Stimulated activated naive CD8-positive, alpha-beta T cell treated with anti-CD3 and anti-CD28 coated beads, Interleukin-15, Interleukin-2, amounts not matched to agents 100 U/mL and 50 U/mL, for 24 hours (primary cell): ENCODE measurements at places on chromosomes 5 and 9.

DNA sequence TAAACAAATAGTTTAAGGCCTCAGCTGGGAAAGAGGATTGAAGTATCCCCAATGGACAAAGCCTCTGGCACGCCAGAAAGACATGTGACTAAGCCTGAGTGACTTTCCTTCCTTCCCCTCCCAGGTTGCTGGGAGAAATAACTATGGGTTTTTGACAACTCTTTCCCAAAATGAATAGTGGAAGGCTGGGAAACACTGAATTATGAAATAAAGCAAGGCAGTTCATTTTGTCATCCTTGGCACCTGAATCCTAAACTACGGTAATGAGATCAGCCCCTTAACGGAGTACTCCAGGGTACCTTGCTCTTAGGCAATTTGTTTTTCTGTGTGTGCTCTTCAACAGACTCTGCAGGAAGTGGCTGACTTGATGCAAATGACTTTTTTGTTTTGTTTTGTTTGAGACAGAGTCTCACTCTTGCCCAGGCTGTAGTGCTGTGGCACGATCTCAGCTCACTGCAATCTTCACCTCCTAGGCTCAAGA lies 75.2 kb downstream of the LMNB1 start:
- DNase-seq, result no peak

DNA sequence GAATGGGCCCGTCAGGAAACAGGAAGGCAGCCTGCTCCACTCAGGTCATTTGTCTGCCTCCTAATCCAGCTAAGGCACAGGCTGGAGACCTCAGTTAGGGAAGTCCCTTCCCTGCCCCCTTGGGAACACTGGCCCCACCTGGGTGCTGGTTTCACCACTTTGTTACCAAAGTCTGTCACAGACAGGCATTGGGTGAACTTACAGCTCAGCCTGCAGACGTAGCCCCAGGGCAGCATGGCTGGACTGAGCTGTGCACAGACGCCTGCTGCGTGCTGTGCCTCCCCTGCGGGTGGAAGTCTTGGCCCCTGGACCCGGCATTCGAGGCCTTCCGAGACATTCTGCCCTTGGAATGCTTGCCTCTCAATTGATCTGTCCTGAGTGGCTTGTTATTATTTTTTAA lies 48.9 kb downstream of the TENT4A start:
- no peak for DNase-seq

DNA sequence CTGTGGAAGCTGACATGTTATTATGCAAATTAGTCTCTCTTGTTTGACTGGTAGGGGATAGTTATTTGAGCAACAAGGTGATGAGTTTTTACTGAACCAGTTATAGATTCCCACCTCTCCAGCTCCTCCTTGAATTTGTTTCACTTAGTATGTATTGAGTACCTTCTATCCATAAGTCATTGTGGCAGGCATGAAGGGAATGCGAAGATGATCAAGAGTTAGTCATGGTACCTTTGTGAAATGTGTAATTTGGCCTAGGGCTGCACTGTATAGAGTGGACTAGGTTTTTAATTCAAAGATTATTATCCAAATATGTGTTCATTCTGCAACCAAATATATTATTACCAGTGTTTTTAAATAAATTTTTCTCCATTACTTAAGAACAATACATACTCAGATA lies 110.1 kb downstream of the HACD4 start:
- no peak for DNase-seq

DNA sequence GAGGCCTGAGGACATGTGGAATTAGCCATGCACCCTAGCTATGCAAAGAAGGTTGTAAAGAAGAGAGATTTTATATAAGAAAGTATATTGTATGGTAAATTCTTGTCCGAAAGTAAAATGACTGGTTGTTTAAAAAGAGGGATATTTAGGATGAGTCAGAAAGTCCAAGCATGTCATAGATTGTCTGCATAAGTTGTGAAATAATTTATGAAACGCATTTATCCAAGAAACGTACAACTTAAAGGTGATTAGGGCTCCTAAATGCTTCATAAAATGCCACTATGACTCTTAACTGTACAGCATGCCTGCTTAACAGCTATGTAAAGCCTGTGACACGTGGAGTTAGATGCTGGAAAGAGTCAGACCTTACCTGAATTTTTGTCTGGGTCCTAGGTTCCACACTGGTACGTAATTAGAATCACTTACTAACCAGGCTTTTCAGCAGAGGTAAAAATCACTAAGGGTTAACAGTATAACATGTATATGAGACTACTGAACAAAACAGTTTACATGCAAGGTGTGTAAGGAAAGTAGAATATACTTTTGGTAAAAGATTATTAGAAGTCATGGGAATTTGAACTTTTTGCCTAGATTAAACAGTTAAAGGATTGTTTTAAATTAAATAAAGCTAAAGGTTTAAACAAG lies 37.0 kb upstream of the ARL15 start:
- no peak for DNase-seq

DNA sequence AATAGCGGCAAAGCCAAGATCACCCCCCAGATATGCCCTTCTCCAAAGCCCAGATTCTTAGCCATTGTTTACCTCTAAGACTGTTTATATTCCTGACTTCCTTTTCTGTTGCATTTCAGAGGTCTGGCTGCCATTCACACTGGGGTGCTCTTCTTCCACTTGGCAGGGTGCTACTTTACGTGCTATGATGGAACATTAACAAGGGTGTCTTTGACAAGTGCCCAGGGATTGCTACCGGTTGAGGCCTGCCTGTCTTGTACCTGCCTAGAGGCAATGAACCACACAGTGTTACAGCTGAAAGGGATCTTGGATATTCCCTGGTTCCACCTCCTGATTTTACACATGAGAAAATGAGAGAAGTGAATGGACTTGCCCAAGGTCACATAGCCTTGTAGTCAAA lies 352.1 kb upstream of the KIF2A start:
- DNase-seq, result no peak

DNA sequence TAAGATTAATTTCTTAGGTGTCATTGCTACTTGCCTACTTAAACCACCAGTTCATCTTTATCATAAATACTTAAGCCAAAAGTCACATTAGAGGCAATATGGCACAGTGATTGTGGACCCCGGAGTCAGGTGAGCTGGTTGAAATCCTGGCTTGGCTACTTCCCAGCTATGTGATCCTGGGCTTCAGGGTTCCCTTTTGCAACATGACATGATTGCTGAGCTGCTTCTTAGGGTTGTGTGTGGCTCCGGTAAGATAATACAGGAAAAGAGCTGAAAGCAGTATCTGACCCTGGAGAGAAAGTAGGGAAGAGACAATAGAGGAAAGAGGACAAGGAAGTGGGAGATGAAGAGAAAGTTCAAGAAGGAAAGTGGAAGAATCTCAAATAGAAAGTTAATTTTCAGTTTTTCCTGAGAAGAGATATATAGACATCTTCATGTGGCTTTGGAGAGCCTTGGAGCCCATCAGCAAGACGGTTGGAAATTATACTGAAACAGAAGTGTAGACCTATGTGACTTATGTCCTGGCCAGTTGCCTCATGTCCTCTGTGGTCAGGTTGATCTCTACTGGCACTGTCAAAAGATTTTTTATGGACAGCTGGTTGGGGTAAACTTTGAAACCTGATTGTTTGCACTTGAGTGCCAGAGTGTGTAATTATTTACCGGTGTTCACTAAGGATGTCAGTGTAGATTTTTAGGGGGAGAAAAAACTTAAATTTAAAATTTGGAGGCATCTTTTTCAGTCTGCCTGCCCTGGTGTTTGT lies 93.2 kb downstream of the GHR start:
- DNase-seq, result no peak

GRCh38 chr9:33851301-33851700 lies 34.3 kb downstream of the UBE2R2 start:
- no peak for DNase-seq

- no peak for DNase-seq
These were observed 156.2 kb upstream of the ZNF618 start for GRCh38 chr9:113719919-113720318.

DNA sequence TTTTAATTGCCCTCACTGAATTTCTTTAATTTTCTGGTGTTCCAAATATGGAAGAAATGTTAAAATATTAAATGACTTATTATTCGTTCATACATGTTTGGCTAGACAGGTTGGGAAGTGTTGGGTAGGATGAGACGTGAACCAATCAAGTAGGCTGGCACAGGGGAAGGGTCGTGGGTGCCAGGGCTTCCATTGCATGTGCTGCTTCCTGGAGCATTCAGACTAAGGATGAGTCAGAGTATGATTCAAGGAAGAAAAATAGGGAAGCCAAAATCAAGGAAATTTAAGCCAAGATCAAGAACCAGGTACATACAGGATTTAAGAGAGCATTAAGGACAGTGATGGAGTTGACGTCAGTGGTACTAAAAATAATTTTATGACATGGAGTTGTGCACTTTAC lies 2068.0 kb downstream of the MAT2B start:
- no peak for DNase-seq

DNA sequence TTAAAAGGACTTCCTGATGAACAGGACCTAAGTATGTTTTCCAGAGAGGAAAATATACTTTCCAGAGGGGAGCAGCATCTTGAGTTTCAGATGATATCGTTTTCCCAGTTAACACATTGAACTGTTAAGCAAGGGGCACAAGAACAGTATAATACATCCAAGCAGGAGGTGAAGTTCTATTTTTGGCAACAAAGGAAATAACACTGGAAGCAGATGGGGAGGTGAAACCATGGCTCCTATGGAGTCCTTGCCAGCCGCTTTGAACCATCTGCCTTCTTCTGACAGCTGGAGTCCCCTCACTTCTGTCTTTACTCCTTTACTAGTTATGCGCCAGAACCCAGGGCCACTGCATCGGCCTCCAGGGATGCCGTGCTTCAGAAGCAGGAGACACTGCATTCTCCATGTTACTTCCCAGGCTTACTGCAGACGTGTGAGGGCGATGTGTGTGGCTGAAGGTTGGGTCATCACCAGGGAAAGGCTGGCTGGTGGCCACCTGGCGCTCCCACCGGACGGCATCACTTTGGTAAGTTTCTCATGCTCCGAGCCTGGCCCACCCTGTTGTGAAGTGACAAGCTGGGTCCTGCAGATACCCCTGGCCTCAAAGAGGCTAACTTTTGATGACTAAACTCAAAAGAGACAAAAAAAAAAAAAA lies 77.8 kb downstream of the TTLL11 start:
- no peak for DNase-seq

DNA sequence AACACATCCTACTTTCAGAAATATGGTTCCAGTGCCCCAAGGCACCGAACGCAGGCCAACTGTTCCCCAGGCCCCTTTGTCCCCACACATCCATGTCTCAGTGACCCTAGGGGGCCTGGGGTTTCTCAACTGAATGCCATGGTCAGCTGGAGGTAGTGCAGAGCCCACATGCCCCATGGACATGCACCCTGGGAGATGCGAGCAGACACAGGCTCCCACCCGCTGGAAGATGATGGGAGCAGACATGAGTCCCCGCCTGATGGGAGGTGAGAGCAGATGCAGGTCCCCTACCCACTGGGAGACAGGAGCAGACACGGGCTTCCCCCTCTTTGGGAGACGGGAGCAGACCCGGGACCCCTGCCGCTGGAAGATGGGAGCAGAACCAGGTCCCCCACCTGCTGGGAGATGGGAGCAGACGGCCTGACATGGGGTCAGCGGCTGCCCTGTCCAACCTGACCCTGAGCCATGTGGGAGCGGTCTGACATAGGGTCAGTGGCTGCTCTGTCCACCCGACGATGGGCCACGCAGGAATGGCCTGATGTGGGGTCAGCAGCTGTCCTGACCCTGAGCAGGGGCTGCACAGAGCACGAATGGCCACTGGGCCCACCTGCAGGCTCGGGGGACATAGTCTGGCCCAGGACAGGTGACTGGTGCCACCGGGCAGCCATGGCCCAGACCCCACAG lies 18.4 kb downstream of the ZDHHC11B start:
- DNase-seq, result no peak

GRCh38 chr5:1343931-1344901 lies 683 bp downstream of the CLPTM1L start:
- no peak for DNase-seq
